ENCODE measurements at places on chromosomes 1 and 21. TPM values are rescaled to one million over a fixed set of nuclear protein-coding genes. Genes with fewer than 3 reads are reported as not detected.

Gene SMIM1
- total RNA-seq = 2.2 TPM

Gene AGL
- 14.5 TPM for total RNA-seq

Gene EGLN1
- total RNA-seq = 46.5 TPM

Gene MYCL
- total RNA-seq = 0.13 TPM

Gene OR2L8
- 0.29 TPM for total RNA-seq

Gene BACH1
- total RNA-seq = 28.2 TPM

Gene NTMT2
- not detected for total RNA-seq

Gene MYBPHL
- total RNA-seq = not detected

Gene SORT1
- 3.2 TPM for total RNA-seq

Gene TTC34
- total RNA-seq = 0.81 TPM

Gene TNFRSF14
- 134 TPM for total RNA-seq

Gene CCDC24
- 1.4 TPM for total RNA-seq

Gene ICOSLG
- total RNA-seq = 5.9 TPM

Gene CLCA4
- not detected for total RNA-seq

Gene RPTN
- not detected for total RNA-seq
